Aorta (tissue), 5 donors: ENCODE measurements at places on chromosomes 3 and 15. TPM values are rescaled to one million over a fixed set of nuclear protein-coding genes. Genes with fewer than 3 reads are reported as not detected.

DNA sequence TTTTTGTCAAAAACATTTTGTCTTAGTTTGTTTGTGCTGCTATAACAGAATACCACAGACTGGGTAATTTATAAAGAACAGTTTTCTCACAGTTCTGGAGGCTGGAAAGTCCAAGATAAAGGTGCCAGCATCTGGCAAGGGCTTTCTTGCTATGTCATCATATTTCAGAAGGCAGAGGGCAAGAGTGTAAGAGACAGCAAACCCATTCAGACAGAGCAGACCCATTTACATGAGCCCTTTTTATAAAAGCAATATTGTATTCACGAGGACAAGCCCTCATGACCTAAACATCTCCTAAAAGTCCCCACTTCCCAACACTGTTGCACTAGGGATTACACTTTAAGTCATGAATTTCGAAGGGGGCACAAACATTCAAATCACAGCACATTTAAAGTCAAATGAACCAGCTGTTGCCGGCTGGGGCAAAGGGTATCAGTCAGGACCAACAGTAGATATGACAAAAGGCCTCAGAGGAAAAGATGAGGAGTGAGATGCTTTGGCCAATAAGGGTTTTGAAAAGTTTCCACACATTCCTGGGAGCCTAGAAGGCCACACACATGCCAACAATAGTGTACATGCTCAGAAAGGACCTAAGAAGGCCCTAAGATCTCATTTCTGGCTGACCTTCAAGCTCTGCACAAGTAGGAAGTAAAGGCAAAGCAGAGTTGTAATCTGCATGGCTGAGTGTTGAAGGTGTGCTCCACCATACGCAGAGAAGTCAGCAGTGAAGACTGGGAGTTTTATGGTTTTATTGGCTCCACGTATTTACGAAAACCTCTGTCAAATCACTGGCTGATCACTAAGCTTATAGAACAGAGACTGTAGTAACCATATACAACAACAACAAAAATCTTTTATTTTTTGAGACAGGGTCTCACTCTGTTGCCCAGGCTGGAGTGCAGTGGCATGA is 37.9 kb downstream of the UQCC5 start:
- no peak for DNase-seq

GRCh38 chr15:51144021-51144532 is 49.4 kb upstream of the TNFAIP8L3 start:
- no peak for DNase-seq

Gene GCNT3
- total RNA-seq, result not detected

Gene DCBLD2
- total RNA-seq, result 36.3 TPM

Gene ST8SIA2
- total RNA-seq, result not detected

- DNase-seq, result no peak
Measured at GRCh38 chr15:63663906-63664305, 66.7 kb downstream of the FBXL22 start.

GRCh38 chr15:38535491-38536200 is 29.0 kb downstream of the RASGRP1 start:
- DNase-seq, result no peak

- no peak for DNase-seq
Measured at GRCh38 chr3:121918779-121919483, 24.7 kb downstream of the SLC15A2 start.

GRCh38 chr3:52243791-52244628 is 1.5 kb upstream of the PPM1M start:
- DNase-seq, result peak; percentile 83

Gene THSD4
- total RNA-seq, result 143 TPM

DNA sequence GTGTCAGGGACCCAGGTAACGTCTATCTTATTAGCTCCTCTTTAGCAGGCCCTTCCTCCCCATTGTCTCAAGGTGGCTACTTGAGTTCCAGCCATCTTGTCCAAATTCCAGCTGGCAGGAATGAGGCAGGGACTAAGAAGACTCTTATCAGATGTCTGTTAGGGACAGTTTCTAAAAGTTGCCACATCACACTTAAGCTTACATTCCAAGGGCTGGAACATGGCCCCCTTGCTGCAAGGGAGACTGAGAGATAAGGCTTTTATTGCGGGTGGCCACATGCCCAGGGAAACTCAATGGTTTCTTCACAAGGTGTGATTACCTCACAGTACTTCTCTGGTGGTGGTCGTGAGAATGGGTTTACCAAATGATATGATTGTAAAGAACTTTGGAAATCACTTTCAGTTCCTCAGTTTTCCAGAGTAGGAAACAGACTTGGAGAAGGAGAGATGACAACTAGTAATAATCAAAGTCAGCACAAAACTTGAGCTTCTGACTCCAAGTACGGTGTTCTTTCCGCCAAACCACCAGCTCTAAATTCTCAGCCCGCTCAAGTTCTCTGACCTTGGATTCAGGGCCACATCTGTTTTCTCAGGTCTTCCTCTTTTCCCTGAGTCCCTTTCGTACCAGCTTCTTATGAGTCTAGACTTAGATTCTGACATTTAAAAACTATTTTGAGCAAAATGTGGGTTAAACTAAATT is 14.2 kb downstream of the PDIA5 start:
- no peak for DNase-seq

GRCh38 chr15:41621200-41622193 is 38.7 kb upstream of the MGA start:
- peak; percentile 93 for DNase-seq

- DNase-seq, result peak; percentile 76
Measured at GRCh38 chr3:160196511-160197104, 28.6 kb upstream of the C3orf80 start.

DNA sequence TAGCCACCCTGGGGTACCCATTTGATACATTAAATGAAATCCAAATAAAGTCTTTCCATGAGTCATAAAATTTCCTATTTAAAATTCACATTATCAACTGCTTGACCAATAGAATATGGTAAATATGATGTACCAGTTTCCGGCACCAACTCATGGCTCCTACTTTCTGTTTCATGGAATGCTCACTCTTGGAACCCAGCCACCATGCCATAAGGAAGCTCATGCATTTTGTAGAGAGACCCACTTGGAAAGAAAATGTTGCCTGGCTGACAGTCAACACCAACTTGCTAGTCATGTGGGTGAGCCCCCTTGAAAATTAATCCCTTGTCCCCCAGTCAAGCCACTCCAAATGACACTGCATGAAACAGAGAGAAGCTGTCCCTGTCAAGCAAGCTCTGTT is 57.2 kb downstream of the WWTR1 start:
- DNase-seq, result no peak

GRCh38 chr3:53902711-53903110 is 11.1 kb upstream of the SELENOK start:
- no peak for DNase-seq

DNA sequence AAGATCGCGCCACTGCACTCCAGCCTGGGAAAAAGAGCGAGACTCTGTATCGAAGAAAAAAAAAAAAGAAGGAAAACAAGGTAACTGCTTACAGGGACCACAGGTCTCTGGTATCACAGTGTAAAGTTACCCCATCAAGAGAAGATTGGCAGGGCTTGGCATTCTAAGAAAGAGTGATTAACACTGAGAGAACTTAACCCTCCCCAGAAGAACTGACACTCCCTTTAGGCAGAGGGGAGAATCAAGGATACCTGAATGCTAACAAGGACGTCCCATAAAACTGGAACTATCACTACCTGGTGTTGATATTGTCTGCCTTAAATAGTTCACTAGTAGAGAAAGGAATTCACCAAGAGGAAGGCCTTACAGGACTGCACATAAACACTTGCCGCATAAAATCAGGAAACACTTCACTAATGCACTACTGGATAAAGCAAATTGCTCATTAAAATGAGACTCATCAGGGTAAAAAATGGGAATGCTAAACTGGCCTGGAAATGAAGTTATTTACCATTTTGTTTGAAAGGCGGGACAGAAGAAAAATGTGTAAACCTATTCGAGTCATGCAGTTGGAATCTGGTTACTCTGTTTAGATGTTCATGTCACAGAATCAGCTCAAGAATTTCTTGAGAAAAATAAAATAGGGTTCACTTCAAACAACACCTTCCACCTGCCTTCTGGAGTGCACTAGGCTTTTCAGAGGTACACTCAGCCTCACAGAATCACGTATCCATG is 121.6 kb downstream of the FOXP1 start:
- DNase-seq, result no peak

Gene IL17RD
- 17.0 TPM for total RNA-seq

DNA sequence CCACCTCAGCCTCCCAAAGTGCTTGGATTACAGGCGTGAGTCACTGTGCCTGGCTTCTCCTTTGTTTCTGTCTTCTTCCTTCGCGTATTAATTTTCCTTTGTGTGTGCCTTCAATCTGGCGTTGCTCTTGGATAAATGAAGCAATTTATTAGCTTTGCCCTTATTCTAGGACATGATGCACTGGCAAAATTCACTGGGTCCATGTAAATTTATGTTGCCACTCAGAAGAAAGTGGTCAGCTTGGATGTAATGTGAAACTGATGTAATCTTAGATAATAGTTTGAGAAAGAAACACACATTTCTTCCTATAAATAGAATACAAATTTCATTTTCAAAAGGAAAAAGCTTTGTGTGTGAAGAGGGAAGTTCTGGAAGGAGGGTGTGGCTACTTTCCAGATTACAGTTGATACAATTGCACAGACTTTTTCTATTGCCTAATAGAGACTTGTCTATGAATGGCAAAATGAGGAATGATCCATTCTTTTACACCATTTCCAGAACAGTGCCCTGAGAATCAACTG is 23.3 kb upstream of the ATP1B3 start:
- no peak for DNase-seq

GRCh38 chr3:150409512-150410310 is 1.6 kb downstream of the TSC22D2 start:
- DNase-seq, result peak; percentile 91

GRCh38 chr3:130341882-130342281 is 3.6 kb upstream of the COL6A5 start:
- no peak for DNase-seq

Gene MASP1
- total RNA-seq, result 3.8 TPM
